ENCODE measurements at places on chromosomes 6 and 20.

DNA sequence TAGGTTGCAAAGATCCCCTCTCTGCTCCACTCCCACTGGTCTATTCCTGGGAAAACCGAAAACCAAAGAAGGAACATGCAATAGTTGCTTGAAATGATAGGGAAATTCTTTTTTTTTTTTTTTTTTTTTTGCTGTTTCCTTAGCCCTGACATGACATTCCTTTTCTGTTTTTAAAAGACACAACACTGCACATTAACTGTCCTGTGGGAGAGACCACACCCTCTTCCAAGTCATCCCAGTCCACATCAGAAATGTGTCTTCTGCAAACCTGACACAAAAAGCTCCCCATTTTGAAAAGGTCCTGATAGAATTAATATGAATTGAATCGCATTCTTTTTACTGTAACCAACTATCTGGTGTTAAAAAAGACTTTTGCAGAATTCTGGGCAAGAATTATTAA is 43.4 kb upstream of the RIPOR2 start:
- DNase-seq, result no peak

DNA sequence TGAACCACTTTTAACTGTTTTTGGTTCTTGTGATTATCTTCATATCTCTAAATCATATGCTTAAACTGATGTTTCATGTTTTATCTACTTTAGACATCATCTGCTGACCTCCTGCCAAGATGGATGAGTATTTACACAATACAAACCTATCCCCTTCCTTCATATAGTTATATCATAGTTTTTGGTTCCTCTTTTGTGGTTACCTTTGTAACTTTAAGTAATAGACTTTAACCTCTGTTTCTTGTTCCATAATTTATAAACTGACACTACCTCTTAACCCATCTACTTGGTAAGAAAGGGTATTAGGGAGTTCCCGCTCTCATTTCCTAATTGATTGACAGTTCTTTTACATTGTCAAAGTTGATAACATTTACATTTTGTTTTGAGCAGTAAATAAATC is 11.9 kb downstream of the PCMT1 start:
- DNase-seq, result no peak

GRCh38 chr6:1123386-1124375 is 188.2 kb upstream of the FOXQ1 start:
- no peak for DNase-seq

DNA sequence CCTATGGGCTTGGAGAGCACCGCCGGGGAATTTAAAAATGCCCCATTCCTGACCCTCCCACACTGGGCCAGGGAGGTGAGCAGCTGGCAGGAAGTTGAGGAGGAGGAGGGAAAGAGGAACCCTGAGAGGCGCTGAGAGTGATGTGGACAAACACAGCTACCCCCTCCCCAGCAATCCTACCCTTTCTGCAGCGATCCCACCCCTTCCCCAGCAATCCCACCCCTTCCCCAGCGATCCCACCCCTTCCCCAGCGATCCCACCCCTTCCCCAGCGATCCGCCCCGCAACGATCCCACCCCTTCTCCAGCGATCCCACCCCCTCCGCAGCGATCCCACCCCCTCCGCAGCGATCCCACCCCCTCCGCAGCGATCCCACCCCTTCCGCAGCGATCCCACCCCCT is 111.6 kb downstream of the SYCP2 start:
- DNase-seq, result no peak

Data from stimulated activated CD4-positive, alpha-beta T cell treated with anti-CD3 and anti-CD28 coated beads, TNF-alpha, amount 100 ng/mL, for 1 hour (primary cell).